ENCODE measurements at places on chromosomes 5 and 9. TPM values are rescaled to one million over a fixed set of nuclear protein-coding genes. Genes with fewer than 3 reads are reported as not detected.
A peak's percentile ranks its signal among the peaks of the same experiment; 100 is the strongest.

GRCh38 chr5:137090151-137090550 is 409.0 kb downstream of the SPOCK1 start:
- H3K27me3 ChIP-seq: no peaks in the 10 kb centered on the region
- DNase-seq: no peak
- H3K4me1 ChIP-seq: no peaks in the 10 kb centered on the region
- H3K36me3 ChIP-seq: no peaks in the 10 kb centered on the region
- no peak overlapping the region for H3K4me3 ChIP-seq
- no peak overlapping the region for H3K27ac ChIP-seq

- H3K36me3 ChIP-seq: no peaks in the 10 kb centered on the region
- H3K27ac ChIP-seq: no peak overlapping the region
- no peaks in the 10 kb centered on the region for H3K27me3 ChIP-seq
- H3K4me3 ChIP-seq: no peak overlapping the region
- H3K4me1 ChIP-seq: no peaks in the 10 kb centered on the region
- peak; percentile 13 for DNase-seq
These were observed 98.5 kb downstream of the SNX18 start for GRCh38 chr5:54616031-54616430.

GRCh38 chr5:23223846-23224245 is 283.6 kb upstream of the PRDM9 start:
- H3K27ac ChIP-seq: no peak overlapping the region
- H3K27me3 ChIP-seq: no peaks in the 10 kb centered on the region
- no peak for DNase-seq
- no peaks in the 10 kb centered on the region for H3K4me1 ChIP-seq

IFNA21 gene
- total RNA-seq: not detected

- H3K27me3 ChIP-seq: no peaks in the 10 kb centered on the region
- peaks cover 19% of the 10 kb centered on the region for H3K36me3 ChIP-seq
- DNase-seq: no peak
- H3K4me1 ChIP-seq: peaks cover 50% of the 10 kb centered on the region
- no peak overlapping the region for H3K4me3 ChIP-seq
These were observed 4.2 kb downstream of the TNIP1 start for GRCh38 chr5:151076616-151077015.

IL7R gene
- not detected for total RNA-seq

- H3K4me1 ChIP-seq: no peaks in the 10 kb centered on the region
- H3K4me3 ChIP-seq: no peak overlapping the region
- H3K27me3 ChIP-seq: peaks cover 27% of the 10 kb centered on the region
- no peaks in the 10 kb centered on the region for H3K36me3 ChIP-seq
- H3K27ac ChIP-seq: no peak overlapping the region
These were observed 38.8 kb downstream of the CMYA5 start for GRCh38 chr5:79728396-79728795.

DNA sequence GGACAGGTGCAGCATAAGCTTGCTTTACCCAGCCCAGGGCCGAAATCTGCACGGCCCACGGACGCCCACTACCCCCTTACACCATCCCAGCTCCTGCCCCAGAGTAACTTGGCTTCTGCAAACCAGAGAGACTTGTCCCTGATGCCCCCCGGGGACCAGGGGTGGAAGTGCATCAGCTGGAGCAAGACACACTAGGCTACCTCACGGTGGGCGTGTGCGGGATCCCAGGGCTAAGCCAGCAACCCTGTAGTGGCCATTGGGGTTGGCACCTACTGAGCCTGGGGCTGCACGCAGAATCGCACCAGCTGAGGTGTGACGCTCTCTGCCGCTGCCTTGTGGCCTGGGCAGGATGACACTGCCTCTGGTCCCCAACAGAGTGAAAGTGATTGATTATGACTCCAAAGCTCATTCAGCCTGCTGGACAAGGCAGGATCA is 6.1 kb upstream of the ZNF79 start:
- no peak overlapping the region for H3K27ac ChIP-seq
- H3K4me3 ChIP-seq: no peak overlapping the region
- H3K27me3 ChIP-seq: no peaks in the 10 kb centered on the region
- peak; percentile 44 for DNase-seq
- H3K4me1 ChIP-seq: peaks cover 29% of the 10 kb centered on the region

DNA sequence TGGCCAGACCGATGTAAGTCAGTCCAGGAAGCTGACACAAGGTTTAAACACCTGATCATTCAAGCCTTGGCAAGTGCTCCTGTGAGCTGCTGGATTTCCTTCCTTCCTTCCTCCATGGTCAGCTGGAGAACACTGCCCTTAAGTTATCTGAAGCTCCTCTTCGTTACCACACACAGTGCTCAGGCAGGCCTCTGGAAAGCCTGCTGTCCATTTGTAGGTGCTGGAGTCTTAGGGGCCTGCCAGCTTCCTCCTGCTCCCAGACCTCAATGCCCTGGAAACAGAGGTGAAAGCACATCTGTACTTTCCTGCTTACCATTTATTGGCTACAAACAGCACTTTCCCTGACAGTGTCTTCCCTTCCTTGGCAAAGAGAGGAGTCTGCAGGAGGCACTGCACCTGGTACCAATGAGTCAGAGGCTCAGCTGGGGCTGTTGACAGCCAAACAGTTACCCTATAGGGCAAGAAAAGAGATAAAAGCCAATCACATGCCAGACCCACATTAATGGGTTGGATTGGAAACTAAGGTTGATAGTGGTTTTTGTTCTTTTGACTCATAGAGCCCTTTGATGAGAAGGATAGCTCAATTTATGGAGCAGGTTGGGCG is 72.6 kb upstream of the PUM3 start:
- no peaks in the 10 kb centered on the region for H3K27me3 ChIP-seq
- H3K27ac ChIP-seq: no peak overlapping the region
- no peak overlapping the region for H3K4me3 ChIP-seq
- H3K4me1 ChIP-seq: no peaks in the 10 kb centered on the region
- no peaks in the 10 kb centered on the region for H3K36me3 ChIP-seq
- DNase-seq: no peak

GRCh38 chr5:160929360-160929759 is 77.3 kb upstream of the ATP10B start:
- H3K4me3 ChIP-seq: no peak overlapping the region
- DNase-seq: no peak
- H3K27me3 ChIP-seq: no peaks in the 10 kb centered on the region
- peaks cover 7% of the 10 kb centered on the region for H3K4me1 ChIP-seq

DNA sequence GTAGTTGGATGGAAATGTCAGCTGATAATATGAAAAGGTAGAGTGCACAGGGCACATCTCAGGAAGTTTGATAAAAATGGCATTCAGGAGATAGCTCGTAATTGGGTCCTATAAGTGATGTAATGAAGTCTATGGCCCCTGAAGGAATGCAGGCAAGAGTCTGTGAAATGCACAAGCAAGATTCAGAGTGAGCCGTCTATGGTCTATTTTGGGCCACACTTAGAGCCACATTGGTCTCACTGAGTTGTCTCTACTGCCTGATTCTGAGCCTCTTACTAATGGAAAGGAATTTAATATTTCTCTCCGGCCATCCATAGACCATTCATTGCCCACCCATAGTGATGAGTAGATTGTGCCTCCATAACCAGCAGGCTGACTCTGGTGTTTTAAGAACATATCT is 111.3 kb upstream of the KCNN2 start:
- H3K4me1 ChIP-seq: no peaks in the 10 kb centered on the region
- no peaks in the 10 kb centered on the region for H3K27me3 ChIP-seq
- no peak overlapping the region for H3K4me3 ChIP-seq
- H3K27ac ChIP-seq: no peak overlapping the region
- H3K36me3 ChIP-seq: no peaks in the 10 kb centered on the region
- DNase-seq: no peak

DNA sequence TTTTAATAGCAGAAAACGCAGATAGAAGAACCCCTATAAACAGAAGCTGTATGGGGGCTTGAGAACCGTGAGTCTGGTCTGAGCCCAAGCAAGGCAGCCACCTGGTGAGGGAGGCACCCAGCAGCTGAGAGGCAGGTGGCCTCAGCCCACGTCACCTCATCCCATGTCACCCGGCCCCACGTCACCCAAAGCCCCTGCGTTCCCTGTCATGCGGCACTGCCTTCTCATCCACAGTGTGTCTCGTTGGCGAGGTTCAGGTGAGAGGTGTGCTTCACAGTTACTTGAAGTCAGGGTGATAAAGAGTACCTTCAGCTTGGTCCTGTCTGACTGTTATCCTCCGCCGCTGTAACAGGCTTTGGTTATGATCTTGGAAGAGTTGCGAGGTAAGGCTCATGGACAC is 80.6 kb upstream of the IRX4 start:
- H3K4me3 ChIP-seq: no peak overlapping the region
- H3K27me3 ChIP-seq: peaks cover 41% of the 10 kb centered on the region
- H3K36me3 ChIP-seq: no peaks in the 10 kb centered on the region
- H3K27ac ChIP-seq: no peak overlapping the region
- DNase-seq: no peak
- no peaks in the 10 kb centered on the region for H3K4me1 ChIP-seq

- DNase-seq: no peak
- H3K27ac ChIP-seq: no peak overlapping the region
- no peaks in the 10 kb centered on the region for H3K27me3 ChIP-seq
- H3K36me3 ChIP-seq: peaks cover 20% of the 10 kb centered on the region
These were observed 17.1 kb upstream of the SLC6A3 start for GRCh38 chr5:1462358-1462757.

PCDHGA4 gene
- total RNA-seq: 0.58 TPM

DNA sequence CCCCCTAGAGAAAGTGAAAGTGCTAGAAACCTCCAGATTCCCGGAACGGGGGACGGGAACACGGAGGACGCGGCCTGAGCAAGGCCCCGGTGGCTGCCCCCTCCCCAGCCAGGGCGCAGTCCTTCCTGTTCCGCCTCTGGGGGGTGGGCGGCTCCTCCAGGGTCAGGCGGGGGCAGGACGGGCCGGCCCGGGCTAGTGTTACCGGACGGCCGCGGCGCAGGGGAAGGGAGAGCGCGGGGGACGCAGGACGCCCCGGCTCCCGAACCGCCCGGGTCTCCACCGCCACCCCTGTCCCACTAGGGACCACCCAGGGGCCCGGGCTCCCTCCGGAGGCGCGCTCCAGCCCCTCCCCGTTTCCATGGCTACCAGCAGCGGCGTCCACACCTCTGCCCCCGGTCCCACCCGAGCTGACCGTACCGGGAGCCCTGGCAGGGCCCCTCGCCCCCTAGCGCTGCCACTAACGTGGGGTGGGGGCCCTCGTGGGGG is 579 bp downstream of the SLC12A7 start:
- peaks cover 10% of the 10 kb centered on the region for H3K27me3 ChIP-seq
- peak overlapping the region; percentile 46 for H3K27ac ChIP-seq
- H3K4me3 ChIP-seq: peak overlapping the region; percentile 79
- DNase-seq: no peak

ANKRD20A1 gene
- total RNA-seq: not detected

DNA sequence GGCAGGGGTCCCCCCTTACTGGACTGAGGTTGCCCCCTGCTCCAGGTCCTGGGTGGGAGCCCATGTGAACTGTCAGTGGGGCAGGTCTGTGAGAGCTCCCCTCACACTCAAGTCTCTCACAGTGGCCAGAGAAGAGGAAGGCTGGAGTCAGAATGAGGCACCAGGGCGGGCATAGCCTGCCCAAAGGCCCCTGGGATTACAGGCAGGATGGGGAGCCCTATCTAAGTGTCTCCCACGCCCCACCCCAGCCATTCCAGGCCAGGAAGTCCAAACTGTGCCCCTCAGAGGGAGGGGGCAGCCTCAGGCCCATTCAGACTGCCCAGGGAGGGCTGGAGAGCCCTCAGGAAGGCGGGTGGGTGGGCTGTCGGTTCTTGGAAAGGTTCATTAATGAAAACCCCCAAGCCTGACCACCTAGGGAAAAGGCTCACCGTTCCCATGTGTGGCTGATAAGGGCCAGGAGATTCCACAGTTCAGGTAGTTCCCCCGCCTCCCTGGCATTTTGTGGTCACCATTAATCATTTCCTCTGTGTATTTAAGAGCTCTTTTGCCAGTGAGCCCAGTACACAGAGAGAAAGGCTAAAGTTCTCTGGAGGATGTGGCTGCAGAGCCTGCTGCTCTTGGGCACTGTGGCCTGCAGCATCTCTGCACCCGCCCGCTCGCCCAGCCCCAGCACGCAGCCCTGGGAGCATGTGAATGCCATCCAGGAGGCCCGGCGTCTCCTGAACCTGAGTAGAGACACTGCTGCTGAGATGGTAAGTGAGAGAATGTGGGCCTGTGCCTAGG is at the start of gene CSF2:
CSF2 (plus strand) TSS at position 559 of the 783 bp plus-strand sequence; CDS start at position 594, 35 bp downstream.
- peak; percentile 45 for DNase-seq
- no peaks in the 10 kb centered on the region for H3K36me3 ChIP-seq
- peaks cover 39% of the 10 kb centered on the region for H3K27me3 ChIP-seq
- H3K27ac ChIP-seq: no peak within 1 kb of the TSS
- no peak within 1 kb of the TSS for H3K4me3 ChIP-seq

DNA sequence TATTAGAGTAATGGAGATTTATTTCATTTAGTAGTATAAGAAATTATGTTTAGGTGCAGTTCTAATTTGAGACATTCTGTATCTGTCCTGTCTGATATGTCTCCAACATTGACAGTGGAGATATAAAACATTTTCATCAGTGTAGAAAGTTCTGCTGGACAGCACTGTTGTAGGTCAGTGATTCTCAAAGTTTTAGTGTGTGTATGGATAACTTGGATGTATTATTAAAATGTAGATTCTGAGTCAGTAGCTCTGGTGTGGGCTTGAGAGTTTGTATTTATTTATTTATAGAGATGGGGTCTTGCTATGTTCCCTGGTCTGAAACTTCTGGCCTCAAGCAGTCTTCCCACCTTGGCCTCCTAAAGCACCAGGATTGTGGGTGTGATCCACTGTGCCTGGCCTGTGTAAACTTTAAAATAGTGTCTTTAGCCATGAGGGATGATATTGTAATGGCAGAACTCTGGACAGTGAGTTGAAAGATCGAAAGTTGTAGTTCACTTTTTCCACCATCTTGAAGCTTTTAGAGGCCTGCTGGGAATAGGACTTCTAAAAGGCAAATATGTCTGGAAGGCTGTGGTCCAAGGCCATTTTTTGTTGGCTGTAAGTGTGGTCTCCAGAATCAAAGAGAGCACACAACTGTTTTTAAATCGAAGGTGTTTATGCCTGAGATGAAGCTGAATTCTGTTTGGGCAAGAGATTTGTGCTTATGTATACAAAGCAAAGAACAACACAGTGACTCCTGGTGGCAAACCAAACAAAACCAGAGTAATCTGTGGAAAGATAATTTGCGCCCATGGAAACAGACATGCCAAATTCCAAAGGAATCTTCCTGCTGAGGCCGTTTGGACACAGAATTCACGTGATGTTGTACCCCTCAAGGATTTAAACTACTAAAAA is 12.4 kb downstream of the UBAP1 start:
- H3K4me3 ChIP-seq: 0 out of 2 replicates have a peak overlapping the region, but pooled peaks have one; percentile 24
- H3K4me1 ChIP-seq: peaks cover 26% of the 10 kb centered on the region
- no peaks in the 10 kb centered on the region for H3K36me3 ChIP-seq
- DNase-seq: peak; percentile 73

LRRC19 gene
- total RNA-seq: not detected

DNA sequence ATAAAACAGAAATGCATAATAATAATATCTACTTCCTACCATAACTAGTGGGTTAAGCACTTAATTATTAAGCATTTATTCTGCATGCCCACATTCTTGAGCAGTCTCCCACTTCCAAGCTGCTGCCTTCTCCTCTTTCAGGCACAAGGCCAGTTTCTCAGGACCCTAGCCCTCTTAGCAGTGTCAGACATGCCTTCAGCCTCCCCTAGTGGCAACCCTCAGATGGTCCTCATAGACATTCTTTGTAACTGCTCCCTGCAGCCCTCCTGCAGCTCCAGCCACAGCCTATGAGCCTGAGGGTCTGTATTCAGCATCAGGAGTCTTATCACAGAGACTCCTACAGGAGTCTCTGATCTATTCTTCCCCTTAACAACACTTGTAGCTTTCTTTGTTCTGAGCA is 3.9 kb downstream of the IL9 start:
- H3K4me1 ChIP-seq: peaks cover 27% of the 10 kb centered on the region
- no peaks in the 10 kb centered on the region for H3K36me3 ChIP-seq
- peaks cover 5% of the 10 kb centered on the region for H3K27me3 ChIP-seq
- no peak overlapping the region for H3K27ac ChIP-seq

OR1J2 gene
- total RNA-seq: not detected
